CD8-positive, alpha-beta memory T cell (primary cell): ENCODE measurements at places on chromosomes 1 and 21. TPM values are rescaled to one million over a fixed set of nuclear protein-coding genes. Genes with fewer than 3 reads are reported as not detected.

GRCh38 chr1:225737161-225737560 lies 40.5 kb upstream of the SRP9 start:
- DNase-seq = no peak

GRCh38 chr1:183942933-183943693 lies 94.4 kb downstream of the COLGALT2 start:
- DNase-seq = no peak

DNA sequence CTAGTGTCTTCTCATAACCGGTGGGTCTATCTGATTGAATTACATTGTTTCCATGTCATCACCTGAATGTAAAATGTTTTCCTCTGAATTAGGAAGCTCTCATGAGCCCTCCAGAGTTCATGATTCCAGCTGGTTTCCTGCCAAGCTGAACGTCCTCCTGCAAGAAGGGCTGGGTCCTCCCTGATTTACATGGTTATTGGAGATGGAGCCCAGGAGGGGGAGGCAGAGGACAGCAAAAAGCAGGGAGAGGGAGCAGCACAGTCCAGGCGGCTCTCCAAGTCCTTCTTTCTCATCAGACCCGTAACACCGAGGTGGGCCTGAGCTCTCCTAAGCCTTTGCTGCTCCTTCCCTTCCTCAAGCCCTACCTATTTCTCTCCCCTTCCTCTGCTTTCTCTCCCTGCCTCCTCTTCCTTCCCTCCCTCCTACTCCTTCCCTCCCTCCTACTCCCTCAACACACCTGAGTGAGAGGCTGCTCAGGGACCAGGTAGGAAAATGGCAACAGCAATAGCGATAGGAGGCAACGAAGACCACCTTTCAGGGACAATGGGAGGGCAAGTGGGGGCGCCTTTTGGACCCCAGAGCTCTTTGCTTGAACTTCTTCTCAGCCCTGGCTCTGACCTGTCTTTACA lies 265.9 kb downstream of the PRDM2 start:
- no peak for DNase-seq

GRCh38 chr1:98677288-98677687 lies 15.8 kb downstream of the SNX7 start:
- DNase-seq = no peak

DNA sequence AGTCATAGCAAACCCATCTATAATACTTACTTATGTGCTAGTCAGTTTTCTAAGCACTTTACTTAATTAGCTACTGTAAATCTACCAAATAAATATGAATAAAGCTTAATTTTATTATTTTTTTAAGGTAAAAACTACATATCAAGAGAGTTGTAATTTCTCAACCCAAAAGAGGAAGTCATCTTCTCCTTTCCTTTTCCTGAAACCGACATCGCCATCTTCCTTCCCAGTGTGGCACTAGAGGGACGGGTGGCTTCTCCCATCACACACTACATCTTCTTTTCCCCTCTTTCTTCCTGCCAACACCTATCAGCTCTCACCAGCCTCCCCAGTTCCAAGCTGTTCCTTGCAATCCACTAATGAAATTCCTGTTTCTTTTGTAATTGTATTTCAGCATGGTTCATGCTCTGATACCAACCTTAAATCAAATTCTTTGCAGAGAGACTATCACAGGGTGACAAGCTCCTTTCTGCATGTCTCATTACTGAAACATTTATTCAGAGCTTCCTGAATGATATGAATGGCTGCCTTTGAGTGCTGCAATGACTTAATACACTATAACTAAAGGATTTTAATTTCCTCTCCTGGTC lies 251.6 kb upstream of the FAM78B start:
- DNase-seq = no peak

- DNase-seq = no peak
These were observed 6.4 kb downstream of the CHODL start for GRCh38 chr21:18251065-18251464.

DNA sequence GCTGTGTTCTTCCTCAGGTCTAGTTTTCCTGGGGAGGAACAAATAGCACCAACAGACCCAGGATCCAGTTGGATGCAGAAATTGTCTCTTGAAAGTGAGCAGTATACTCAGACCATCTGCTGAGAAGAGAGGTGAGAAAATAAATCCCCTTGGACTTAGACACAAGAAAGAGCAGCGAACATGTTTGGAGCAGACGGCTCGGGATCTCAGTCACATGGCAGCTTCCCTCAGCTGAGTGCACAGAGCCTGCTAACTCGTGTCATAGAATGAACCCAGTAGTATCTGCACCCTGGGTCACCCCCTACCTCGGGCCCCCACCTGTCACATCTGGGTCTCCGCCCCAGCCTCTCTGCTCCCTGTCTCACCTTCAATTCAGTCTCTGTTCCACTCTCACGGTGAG lies 115.6 kb downstream of the CCDC185 start:
- no peak for DNase-seq

DNA sequence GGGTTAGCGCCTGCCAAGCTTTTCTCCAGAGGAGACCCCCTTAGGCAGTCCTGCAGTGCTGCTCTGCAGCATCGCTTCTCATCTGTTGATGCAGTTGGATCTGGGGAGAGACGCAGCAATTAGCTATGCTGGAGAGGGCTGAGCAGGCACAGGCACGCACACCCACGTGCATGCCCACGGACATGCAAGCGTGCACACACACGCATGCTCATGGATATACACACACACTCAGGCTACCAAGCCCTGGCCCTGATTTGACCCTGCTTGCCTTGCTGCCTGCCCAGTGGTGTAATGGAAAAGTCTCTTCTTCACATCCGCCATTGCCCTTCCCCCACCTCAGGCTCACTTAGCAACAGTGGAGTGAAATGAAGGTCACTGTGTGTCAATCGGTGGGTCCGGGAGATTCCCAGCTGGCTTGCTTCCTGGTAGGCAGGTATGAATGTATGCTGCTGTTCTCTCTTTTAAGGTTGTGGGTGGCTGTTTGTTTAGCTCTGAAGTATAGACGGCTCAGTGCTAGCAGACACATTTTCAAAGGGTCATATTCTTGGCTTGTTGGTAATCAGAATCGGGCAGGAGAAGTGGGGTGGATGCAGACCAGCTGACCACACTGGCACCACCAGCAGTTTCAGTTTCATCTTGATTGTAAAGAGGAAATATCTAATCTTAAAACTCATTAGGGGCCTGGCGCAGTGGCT lies 9.5 kb downstream of the ATP1B1 start:
- DNase-seq = no peak

- no peak for DNase-seq
These were observed 22.0 kb downstream of the SMAP2 start for GRCh38 chr1:40395190-40396175.

- DNase-seq = no peak
These were observed 6.8 kb downstream of the PFKFB2 start for GRCh38 chr1:207059881-207060280.

- DNase-seq = no peak
These were observed 64.0 kb downstream of the KIF21B start for GRCh38 chr1:200959411-200959921.

DNA sequence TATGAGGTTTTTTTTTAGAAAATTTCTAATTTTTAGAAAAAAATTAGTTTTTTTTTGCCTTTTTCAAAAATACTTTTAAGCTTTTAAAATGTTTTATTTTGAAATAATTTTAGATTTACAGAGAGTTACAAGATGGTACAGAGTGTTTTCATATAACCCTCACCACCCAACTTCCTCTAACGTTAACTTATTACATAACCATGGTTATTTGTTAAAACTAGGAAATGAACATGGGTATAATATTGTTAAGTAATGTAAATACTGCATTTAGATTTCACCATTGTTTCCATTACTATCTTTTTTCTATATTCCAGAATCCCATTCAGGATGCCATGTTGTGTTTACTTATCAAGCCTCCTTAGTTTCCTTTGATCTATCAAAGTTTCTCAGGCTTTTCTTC lies 45.2 kb upstream of the ST6GALNAC3 start:
- no peak for DNase-seq

DNA sequence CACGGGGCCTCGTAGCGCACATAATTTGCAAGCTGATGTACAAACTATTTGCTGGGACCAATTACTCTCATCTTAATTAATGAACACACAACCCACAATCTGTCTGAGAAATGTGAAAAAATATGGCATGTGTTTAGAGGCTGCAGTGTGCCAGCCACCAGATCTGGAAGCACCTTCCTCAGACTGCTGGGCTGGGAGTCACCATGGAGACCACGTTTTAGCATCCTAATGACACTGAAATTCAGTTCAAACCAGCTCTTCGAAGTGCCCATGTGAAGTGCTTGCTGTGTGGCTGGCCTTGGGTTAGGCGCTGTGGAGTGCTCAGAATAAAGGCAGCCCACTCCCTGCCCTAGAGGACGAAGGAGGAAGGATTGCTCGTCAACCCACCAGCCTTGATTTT lies 482.4 kb downstream of the OMA1 start:
- DNase-seq = no peak

GRCh38 chr1:224266105-224266914 lies 63.7 kb downstream of the NVL start:
- DNase-seq = no peak

GRCh38 chr1:212814537-212815334 lies 23.0 kb downstream of the TATDN3 start:
- DNase-seq = no peak

DNA sequence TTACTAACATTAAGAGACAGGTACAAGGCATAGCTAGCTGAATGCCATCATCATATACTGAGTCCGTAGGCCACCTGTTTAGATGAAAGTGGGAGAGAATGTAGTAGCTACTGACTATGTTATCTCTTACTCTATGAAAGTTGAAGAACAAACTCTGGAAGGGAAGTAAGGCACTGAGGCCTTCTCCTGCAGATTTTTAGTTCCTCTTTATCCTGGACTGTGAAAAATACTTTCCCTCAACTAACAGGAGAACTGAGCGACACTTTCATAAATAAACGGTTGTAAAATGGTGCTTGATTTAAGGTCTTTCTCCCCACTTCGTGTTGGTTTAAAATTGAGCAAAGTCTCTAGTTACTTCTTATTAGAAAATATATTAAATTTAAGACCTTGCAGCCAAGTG lies 101.9 kb downstream of the FNBP1L start:
- no peak for DNase-seq

- DNase-seq = no peak
These were observed 44.9 kb upstream of the TINAGL1 start for GRCh38 chr1:31531177-31531999.

DNA sequence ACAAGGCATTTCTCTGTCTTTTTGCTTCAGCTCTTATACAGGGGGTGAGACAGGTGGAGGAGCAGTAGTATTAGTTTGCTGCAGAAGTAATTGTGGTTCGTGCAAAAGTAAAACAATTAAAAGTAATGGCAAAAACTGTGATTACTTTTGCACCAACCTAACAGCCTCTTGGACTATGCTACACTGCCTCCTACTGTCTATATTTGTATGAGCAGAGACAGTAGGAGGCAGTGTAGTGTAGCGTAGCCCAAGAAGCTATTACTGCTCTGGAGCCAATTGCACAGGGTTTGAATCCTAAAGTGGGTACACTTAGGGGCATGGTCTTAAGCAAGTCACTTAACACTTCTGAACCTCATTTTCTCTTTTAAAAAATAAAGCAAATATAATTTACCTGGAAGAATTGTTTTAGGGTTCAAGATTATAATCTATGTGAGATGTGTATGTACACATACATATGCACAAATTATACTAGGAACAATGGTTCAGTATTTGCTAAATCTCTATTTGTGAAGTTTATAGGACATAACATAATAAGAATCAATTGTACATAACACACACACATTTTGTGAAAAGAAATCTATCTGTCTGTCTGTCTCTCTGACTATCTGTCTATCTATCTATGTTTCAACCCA lies 103.8 kb downstream of the BRINP3 start:
- no peak for DNase-seq

GRCh38 chr1:89941110-89941766 lies 53.7 kb upstream of the ZNF326 start:
- no peak for DNase-seq

- DNase-seq = no peak
These were observed 199.4 kb downstream of the FCRL5 start for GRCh38 chr1:157352817-157353408.

GRCh38 chr1:112674986-112675727 lies 698 bp downstream of the MOV10 start:
- DNase-seq = peak; percentile 62

DNA sequence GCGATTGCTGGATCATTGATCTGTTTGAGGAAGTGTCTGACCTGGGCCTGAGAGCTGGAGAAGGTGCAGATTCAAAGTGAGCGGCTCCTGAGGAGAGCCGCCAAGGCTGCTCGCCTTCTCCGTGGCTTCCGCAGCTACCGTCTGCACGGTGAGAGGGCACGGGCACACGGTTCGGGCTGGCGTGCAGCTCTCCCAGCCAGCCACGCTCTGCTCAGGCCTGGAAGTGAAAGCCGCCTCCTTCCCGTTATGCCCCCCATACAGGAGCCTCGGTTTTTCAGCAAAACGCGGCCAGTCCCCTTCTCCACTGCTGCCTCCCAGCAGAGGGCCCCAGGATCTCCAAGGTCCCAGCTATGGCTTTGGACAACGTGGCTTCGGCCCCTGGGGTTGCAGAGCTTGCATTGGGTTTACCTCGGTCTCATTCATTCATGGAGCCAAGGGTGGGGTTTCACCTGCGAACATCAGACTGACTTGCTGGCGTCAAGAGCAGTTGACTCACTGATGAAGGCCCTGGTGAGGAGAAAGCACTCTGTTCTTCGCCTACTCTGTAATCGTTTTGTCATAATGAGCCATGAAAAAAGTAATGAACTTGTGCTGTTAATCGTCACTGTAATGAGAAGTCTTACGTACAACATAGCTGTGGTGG lies 24.4 kb upstream of the PDXK start:
- DNase-seq = no peak

DNA sequence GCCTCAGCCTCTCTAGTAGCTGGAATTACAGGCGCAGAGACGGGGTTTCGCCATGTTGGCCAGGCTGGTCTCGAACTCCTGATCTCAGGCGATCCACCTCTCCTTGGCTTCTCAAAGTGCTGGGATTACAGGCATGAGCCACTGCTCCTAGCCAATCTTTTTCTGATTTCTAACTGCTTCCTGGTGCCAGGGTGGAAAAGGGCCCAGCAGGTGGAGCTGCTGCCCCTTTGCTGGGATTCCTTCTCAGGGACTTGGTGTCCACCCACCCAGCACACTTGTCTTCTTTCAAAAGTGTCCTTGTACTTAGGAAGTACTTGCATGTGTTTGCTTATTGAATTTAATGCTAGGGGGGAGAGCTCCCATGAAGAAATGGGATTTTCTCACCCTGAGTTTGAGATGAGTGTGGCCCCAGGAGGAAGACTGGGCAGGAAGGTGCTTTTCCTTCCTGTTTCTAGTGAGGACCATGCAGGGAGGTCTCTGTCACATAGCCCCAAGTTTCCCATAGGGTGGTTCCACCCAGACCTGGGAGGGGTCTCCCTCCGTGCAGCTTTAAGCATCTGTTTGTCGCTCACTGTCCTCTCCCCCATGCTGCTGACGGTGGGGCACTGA lies 14.2 kb downstream of the UTP11 start:
- DNase-seq = no peak

CMPK1 gene
- 128 TPM for total RNA-seq

EBNA1BP2 gene
- total RNA-seq = 173 TPM

LAD1 gene
- not detected for total RNA-seq

LCE2A gene
- not detected for total RNA-seq

SERINC2 gene
- 0.11 TPM for total RNA-seq

SAMD13 gene
- total RNA-seq = 0.39 TPM

AJAP1 gene
- total RNA-seq = not detected

LEFTY1 gene
- total RNA-seq = not detected

AMY2A gene
- not detected for total RNA-seq

PTGER3 gene
- not detected for total RNA-seq

SYT11 gene
- 22.7 TPM for total RNA-seq

RIPPLY3 gene
- total RNA-seq = not detected
